ENCODE measurements at places on chromosomes 5 and 9.

- no peak for DNase-seq
Observed at GRCh38 chr5:135690466-135690865, 111.7 kb upstream of the CXCL14 start.

DNA sequence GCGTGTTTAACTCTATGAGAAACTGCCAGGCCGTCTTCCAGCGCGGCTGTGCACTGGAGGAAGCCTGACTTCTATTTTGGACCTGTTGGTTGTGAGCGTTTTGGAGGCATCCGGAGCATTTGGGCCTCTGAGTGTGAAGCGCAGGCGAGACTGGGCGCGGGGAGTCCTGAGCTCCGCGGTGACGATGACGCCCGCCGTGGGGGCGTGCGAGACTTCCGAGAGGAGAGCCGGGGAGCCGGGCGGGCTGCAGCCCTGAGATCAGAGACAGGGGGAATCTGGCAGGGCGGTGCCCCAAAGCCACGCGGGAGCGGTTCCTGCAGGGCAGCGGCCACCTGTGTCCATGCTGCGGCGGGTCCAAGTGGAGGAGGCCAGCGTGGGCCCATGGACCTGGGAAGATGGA lies 47.4 kb downstream of the NTNG2 start:
- DNase-seq, result no peak

- no peak for DNase-seq
Observed at GRCh38 chr5:110618941-110619340, 107.5 kb downstream of the TMEM232 start.

DNA sequence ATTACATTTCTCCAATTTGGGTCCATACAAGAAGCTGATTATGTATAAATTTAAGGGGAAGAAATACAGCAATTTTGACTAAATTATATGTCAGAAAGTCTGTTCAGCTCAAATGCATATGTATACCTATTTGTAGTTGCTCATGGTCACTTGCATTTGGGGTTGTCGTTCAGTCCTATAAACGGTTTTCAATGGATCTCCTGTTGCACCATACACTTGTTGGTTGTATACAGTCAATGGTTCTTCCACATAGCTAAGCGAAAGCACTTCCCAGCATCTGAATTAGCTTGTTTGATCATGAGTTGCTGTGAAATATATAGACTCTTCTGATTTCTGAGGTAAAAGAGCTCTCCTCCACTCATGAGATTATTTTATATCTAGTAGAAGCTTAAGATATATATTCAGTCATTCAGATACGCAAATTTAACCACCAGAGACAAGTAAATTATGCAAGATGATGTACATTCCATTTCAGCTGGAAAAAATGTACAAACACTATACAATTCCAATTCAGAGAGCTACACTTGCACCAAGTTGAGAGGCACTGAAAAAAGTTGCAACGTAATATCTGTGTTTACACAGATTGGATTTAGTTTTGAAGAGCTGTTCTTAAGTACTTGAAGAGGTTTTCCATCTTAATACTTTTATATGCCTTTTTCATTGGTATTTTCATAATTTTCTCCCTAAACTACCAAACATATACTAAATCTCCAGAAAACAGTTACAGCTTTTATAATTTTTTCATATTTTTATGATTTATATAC lies 64.4 kb upstream of the POU5F2 start:
- DNase-seq, result no peak

DNA sequence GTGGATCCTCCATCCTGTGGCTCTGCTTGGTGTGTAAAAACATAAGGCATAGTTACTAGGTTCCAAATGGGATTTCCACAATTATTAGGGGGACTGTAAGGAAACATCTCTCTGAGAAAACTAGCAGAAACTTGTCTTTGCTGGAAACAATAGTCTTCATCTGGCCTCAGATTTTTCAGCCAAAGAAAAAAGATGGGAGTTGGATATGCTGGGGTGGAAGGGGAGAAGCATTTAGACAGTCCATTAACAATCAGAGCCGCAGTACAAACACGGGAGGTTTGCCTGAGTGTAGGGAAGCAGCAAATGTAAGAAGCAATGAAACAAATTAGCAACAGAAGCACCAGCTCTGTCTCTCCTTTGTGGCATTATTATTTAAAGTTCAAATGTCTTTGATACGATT lies 402.7 kb upstream of the ZNF608 start:
- DNase-seq, result no peak

DNA sequence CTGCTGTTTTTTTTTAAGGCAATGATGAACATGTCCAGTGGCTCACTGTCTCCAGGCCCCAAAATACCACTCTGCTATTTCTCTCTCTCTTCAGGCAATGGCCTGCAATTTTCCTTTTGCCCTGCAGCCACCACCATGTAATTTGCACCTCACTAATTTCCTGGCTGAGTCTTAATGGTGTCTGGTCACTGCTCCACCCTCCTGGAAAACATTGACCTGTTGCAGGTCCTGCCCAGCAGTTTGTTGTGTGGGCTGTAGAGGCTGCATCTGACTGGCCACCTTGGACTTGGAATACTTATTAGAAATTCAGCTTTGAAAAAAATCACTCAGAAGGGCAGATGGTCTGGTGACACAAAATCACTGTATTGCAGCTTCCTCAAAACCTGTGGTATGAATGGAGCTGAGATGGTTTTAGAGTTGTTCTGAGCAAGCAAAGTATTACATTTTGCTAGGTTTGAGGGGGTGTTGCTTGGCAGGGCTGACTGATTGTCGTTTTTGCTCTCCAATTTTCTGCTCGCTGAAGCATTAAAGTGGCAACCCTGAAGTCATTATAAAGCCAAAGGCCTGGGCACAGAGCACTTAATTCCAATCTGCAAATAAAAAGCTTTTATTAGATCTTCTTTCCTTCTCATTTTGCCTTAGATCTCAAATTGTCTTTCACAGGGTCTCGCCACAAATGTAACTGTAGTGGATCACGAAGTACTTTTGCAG lies 134.8 kb downstream of the TMEM174 start:
- no peak for DNase-seq

GRCh38 chr5:74257645-74258313 lies 382.7 kb downstream of the ENC1 start:
- no peak for DNase-seq

DNA sequence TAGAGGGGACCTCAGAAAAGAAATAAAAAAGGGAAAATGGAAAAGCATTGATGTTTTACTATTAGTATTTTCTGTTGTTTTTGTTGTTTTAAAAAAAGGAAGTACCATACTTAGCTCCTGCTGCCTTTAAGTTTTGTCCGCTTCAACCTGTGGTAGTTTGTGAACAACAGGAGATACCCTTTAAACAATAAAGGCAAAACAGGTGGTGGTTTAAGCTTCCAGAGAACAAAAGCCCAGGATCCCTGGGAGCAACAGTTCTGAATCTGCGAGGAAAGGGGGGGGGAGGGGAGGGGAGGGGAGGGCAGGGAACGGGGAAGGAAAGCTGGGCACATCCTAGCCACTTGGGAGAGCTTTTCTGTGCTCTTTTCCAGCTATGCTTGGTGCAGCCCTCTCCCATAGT lies 2.1 kb upstream of the PSIP1 start:
- DNase-seq, result no peak

- DNase-seq, result no peak
Observed at GRCh38 chr5:74019923-74020322, 393.9 kb downstream of the ARHGEF28 start.

DNA sequence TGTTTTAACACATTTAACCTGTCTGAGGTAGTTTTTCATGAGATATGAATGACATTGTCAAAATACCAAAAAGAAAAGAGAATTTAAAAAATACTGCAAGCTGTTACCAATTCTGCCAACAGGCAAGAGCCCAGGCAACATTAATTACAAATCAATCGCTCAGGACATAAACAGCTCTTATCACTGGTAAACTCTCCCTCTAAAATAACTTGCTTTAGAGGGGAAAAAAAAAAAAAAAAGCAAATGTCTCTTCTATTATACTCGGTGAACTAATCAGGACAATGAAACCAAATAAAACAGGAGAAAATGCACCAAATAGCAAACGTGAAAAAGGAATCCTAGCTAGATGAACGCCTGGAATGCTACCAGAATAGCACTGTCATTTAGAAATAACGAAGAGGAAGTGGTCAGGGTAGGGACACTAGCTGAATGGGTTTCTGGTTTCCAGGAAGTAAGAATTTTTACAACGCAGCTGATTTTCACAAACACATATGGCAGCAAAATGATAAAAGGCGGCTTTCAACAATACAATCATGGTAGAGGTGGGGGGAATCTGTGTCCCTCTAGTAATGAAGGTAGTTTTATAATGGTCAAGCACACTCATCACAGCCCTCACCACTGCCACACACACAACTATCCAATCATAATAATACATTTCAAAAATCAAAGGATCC lies 94.9 kb downstream of the DENND1A start:
- no peak for DNase-seq

DNA sequence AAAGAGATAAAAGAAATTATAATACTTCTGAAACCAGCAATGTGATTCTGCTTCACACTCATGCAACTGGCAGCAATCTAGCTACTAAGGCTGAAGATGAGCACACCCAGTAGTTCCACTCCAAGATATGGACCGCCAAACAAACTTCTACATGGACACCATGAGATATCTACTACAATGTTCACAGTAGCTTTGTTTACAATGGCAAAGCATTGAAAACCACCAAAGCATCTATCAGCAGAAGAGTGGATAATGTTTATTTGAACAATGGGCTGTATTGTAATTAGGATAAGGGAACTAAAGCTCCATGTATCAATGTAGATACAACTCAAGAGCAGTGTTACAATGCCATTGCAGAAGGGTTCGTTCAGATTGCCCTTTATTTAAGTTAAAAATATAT lies 91.2 kb upstream of the ERBIN start:
- DNase-seq, result no peak

GRCh38 chr5:147467973-147468508 lies 41.8 kb downstream of the DPYSL3 start:
- DNase-seq, result no peak
